ENCODE measurements at places on chromosomes 5 and 9.

DNA sequence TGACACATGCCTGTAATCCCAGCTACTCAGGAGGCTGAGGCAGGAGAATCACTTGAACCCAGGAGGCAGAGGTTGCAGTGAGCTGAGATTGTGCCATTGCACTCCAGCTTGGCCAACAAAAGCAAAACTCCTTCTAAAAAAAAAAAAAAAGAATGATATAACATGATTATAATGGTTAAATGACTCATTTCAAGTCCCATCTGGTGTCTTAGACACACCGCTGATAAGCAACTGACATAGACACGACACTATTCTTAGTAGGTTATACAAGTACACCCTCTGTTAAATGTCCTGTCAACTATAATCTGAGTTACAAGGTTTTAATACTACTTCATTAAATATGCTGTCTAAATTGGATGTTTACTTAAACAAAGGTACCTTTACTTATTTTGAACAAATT lies 405.3 kb upstream of the CLINT1 start:
- no peak for DNase-seq

GRCh38 chr9:18479405-18479804 lies 5.5 kb downstream of the ADAMTSL1 start:
- no peak for DNase-seq

GRCh38 chr5:23639326-23639725 lies 131.9 kb downstream of the PRDM9 start:
- DNase-seq = no peak

DNA sequence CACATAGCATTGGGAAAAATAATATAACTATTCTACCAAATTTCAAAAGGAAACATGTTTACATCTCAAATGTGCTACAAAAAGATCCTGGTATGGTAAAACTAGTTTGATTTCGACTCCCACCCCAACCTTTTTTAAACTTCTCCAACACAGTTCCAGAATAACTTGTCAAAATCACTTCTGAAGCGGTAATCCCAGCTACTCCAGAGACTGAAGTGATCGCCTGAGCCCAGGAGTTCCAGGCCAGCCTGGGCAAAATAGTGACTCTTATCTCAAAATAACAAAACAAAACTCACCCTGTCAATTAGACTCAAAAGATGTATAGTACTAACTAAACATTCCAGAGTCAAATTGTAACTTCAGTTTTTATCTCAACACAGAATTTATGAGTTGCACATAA lies 71.3 kb upstream of the RNF38 start:
- DNase-seq = no peak

DNA sequence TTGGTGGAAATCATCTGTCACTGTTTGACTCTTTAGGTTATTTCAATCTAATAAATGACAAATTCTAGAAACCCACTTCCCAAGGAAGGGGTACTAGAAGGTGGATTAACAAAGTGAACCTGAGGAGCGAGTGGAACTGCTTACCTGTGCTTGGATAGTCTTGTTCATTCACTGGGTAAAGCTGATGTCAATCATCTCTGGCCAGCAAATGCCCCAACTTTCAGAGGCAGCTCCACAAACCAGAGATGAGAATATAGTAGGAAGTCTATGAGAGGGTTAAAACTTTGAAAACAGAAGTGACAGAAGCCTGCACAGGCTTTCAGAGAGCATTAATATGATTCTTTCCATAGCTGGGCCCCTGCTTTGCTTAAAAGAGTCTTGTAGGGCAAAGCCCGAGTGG lies 7.3 kb upstream of the FOXE1 start:
- DNase-seq = no peak

DNA sequence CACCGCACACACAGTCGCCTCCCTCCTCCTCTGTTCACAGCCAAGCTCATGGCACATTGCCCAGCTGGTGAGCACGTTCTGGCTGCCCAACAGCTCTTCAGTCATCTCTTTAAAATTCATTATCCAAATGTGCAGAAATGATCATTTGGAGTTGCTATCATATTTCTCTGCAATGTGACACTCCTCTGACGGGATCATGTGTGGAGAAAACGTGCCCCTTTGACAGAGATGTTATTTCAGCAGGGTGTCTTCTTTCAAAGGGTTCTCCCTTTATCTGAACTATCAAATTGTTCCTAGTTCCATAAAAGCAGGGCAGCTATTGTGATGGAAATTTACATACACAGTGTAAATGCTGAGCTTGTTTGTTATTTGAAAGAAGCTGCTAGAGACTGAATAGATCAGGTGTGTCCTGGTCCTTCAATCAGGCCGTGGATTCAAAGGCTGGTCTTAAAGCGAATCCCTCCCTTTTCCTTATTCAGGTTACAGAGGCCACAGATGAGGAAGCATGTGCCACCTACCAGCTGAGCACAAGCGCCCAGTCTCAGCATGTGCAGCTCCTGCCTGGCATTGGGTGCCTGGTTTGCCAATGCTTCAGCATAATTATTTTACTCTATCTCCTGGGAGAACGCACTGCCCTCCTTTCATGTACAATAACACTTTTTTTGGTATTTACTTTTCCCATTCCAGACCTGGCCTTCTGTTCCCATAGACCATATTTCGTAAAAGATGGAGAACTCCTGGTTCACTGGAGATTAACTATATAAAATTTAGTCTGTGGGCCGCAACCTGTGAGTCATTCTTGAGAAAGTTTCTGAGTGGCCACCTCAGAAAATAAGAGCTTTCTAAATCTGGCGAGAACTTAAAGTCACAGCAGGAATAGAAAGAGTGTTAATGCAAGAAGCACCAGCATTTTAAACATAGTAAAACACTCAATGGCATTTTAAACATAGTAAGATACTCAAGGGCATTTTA lies 433.7 kb downstream of the ENC1 start:
- no peak for DNase-seq

Measured in hematopoietic multipotent progenitor cell (in vitro differentiated cells).